Stimulated activated CD4-positive, alpha-beta T cell treated with anti-CD3 and anti-CD28 coated beads, Interleukin-15, amount 100 ng/mL, for 1 hour (primary cell): ENCODE measurements at places on chromosomes 5 and 9.

DNA sequence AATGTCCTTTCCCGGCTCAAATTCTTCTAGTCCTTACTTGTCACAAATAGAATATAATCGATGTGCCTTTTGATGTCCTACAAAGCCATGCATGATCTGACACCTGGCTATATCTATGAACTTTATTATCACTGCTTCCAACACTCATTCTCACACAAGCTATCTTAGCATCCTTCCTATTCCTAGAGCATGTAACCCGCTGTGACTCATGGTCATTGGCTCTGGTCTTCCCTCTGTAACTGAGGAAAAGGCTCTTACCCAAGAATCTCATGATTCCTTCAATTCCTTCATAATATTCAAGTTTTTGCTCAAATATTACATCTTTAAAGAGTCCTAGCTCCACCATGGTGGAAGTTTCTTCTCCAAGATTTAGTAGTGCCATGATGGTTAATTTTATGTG is 480.0 kb upstream of the PAPPA start:
- DNase-seq = no peak

- DNase-seq = no peak
Observed at GRCh38 chr5:110169461-110169860, 479.7 kb downstream of the MAN2A1 start.

GRCh38 chr5:157497875-157498611 is 38.0 kb downstream of the NIPAL4 start:
- no peak for DNase-seq

GRCh38 chr5:170704417-170705192 is 78.9 kb upstream of the GABRP start:
- no peak for DNase-seq

DNA sequence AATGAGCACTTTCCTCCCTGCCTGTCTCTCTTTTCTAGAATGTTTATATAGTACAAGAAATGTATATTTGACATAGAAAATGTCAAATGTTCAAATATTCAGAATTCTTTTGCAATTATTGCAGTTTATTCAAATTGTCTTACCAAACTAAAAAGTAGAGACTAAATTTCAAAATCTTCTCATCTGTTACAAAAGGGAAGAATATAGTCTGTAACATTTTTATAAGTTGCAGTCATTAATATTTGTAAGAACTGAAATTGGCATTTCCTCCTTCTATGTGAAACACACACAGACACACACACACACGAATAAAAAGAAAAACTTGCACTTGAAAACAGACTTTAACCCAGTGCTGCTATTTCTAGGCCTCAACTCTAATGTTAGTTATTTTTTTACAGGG is 56.4 kb downstream of the NR3C1 start:
- DNase-seq = no peak

GRCh38 chr5:61614606-61615005 is 282.5 kb downstream of the ZSWIM6 start:
- DNase-seq = no peak

GRCh38 chr9:135501261-135502167 is 1.0 kb downstream of the MRPS2 start:
- no peak for DNase-seq

- DNase-seq = no peak
Observed at GRCh38 chr5:126234563-126235195, 188.5 kb upstream of the GRAMD2B start.

GRCh38 chr5:7190712-7191250 is 205.2 kb upstream of the ADCY2 start:
- no peak for DNase-seq

- DNase-seq = no peak
Observed at GRCh38 chr9:124297915-124298645, 40.3 kb downstream of the NEK6 start.

DNA sequence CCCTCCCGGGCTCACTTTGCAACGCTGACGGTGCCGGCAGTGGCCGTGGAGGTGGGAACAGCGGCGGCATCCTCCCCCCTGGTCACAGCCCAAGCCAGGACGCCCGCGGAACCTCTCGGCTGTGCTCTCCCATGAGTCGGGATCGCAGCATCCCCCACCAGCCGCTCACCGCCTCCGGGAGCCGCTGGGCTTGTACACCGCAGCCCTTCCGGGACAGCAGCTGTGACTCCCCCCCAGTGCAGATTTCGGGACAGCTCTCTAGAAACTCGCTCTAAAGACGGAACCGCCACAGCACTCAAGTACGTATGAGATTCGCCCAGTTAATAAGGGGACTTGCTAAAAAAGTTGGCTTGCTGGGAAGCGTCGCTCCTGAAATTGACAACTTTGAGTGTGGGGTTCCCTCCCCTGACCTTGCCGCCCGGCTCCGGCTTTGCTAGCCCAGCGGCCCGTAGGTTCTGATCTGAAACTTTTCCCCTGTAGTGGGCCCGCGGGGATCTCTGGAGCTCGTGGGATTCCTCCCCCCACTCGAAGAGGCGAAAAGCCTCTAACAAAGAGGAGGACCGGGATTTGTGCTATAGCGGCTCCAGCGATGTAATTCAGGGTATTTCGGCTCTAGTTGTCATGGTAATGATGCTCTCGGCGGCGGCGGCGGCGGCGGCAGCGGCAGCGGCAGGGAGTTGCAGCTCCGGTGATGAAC is 572 bp downstream of the NR4A3 start:
- peak; percentile 27 for DNase-seq

- DNase-seq = no peak
Observed at GRCh38 chr9:23779220-23779619, 46.8 kb downstream of the ELAVL2 start.

DNA sequence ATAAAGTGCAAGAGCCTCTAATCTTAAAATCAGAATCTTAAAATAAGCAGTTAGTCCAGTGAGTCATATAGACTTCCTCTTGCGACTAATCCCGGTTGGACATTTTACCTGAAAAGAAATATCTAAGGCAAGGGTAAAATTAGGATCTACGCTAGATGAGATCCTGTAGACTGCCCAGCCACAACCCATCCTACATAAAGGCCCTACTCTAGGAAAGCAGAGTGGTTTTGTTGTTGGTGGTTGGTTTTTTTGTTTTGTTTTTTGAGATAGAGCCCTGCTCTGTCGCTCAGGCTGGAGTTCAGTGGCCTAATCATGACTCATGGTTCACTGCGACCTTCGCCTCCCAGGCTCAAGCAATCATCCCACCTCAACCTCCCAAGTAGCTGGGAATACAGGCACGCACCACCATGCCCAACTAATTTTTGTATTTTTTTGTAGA is 6.9 kb downstream of the TSC1 start:
- no peak for DNase-seq

DNA sequence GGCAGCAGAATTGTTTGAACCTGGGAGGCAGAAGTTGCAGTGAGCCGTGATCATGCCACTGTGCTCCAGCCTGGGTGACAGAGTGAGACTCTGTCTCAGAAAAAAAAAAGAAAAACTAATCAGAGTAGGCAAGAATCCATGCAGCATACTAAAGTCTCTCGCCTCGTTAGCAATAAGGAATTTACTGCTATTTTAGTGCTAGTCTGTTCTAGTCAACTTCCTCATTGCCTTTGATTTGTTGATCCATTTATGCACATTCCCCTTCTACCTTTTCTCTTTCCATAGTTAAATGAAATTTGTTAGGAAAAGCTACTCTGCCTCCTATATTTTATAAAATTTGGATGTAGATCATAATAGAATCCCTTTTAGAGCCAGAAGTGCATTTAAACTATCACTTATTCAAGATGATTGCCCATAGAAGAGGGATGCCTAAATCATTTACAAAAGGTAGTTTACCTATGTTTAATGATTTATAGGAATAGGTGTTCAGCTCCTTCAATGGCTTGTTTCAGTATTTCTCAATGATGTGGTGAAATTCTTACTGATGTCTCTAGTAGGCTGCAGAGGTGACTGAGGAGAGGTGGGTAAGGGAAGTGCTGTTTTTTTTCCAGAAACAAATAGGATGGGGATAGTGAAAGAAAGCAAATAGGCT is 1.9 kb downstream of the LRRC19 start:
- DNase-seq = no peak

GRCh38 chr5:117144086-117144485 is 569.5 kb upstream of the SEMA6A start:
- DNase-seq = no peak

DNA sequence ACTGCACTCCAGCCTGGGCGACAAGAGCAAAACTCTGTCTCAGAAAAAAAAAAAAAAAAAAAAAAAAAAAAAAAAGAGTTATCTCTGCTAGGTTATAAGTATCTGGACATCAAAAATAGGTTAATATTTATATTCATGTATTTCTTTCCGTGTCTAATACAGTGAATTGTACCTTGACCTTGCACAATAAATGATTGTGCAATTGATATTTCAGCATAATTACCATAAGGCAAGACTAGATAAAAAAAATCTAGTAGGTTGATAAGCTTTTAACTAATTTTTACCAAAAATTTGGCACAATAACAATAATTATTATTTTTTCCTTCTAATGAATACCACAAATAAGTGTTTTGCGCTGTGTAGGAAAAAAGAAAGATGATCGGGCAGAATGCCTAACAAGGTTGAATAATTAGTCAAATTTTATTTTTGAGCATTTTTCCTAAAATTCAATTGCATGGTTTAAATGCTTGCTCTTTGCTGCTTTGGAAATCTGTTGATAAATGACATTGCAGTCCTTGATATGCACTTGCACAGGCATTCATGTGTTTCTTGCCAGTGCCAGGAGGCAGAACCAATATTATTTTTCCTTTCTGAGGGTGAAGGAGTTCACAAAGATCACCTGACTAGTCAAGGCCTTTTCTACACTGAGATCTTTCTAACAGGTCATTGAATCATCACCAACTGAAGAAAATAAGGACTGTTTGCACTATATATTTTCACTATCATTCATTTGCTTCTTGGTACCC is 127.5 kb downstream of the ARRDC3 start:
- no peak for DNase-seq

- DNase-seq = no peak
Observed at GRCh38 chr5:32951003-32951402, 239.9 kb downstream of the NPR3 start.

- DNase-seq = no peak
Observed at GRCh38 chr9:114093031-114093471, 6.0 kb downstream of the KIF12 start.

DNA sequence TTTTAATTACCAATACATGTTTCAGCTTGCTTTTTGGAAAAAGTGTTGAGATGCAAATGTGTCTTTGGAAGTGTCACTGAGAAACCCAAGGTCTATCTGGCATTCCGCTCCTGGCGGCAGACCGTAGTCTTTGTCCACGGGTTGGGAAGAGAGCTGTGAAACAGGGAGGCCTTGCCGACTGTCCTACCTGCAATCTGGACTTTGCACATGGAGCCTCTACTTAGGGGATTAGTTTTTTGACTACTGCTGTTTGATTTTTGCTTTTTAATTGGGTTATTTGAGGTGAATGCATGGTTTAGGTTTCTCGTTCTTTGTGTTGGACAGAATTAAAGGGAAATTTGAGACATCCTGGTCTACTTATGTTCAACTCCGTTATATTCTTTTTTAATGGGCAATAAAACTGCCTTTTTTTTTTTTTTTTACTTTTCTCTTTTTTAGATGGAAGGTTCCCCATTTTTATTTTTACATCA is 25.7 kb downstream of the TRIO start:
- no peak for DNase-seq

DNA sequence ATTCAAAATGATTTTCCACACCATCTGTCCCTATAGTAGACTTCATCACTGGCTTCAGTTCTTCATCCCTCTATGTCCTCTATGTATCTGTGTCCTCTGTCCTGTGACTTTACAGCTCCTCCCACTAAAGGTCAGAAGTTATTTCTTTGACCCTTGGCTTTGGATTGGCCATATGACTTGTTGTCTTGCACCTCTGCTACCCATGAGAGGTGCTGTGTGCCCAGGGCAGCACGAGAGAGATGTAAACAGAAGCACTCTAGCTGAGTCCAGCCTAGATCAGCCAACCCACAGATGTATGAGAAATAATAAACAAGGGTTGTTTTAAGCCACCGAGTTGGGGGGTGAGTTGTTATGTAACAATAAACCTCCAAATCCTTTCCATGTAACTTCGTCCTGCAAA is 63.4 kb upstream of the ENTREP1 start:
- DNase-seq = no peak

GRCh38 chr9:109487247-109487646 is 10.9 kb downstream of the PTPN3 start:
- no peak for DNase-seq

GRCh38 chr9:95422650-95423049 is 94.1 kb downstream of the PTCH1 start:
- no peak for DNase-seq

DNA sequence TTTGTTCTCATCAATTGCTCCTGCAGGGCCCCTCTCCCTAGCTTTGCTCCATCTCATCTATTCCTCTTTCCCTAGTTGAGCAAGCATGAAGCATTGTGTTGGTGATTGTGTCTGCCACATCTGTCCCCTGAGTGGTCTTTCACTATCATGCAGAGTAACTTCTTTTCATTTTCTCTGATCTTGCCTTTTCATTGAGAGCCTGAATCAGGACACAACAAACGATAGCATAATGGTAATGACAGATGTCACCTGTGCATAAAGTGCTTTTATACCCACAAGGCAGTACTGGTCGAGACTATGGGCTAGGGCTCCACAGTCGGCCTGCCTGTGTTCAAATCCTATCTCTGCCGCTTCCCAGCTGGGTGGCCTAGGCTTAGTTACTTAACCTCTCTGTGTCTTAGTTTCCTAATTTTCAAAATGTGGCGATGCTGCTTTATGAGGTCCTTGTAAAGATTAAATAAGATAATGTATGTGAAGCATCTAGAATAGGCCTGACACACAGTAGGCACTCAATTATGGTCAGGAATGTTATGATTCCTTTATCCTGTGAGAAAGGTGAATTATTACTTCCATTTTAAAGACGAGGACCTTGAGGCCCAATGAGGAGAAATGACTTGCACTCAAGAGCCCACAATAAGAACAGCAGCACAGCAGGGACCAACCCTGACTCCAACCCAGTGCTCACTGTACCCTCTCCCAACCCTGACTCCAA is 137.1 kb upstream of the ZNF618 start:
- no peak for DNase-seq

- DNase-seq = no peak
Observed at GRCh38 chr5:143695244-143695864, 116.6 kb upstream of the HMHB1 start.

DNA sequence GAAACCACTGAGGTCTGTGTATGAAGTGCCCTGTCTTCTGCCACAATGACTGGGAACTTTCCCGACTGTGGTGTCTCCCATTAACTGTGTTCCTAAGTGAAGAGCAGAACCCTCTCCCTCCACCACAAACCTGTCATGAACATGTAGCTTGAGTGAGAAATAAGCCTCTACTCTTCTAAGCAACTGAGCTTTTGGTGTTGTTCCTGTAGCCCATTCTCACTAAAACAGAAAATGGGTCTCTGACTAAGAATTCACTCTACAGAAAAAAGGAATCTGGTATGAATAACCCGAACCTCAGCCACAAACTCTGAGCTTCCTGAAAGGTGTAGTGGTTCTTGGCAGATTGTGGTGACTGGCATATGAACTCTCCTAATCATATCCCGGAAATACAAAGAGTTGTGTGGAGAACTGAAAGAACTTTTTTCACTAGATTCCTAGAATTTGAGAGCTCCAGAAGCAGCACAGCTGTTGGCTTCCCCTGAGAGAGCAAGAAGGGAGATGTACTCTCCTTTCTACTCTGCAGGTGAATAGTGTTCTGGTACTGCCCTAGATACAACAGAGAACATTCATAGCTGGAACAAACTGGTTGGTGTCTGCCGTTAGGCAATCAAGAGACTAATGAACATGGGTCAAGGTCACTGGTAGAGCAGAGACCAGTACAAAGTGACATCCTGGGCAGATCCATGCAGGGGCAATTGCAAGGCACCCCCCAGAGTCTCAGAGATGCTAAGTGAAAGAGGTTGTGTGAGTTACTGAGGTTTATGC is 283.8 kb downstream of the PDE4D start:
- no peak for DNase-seq
